ENCODE measurements at places on chromosomes 12 and 14.

- DNase-seq: peak; percentile 92
These were observed at the start of the genes FOXA1 and TTC6 for GRCh38 chr14:37594971-37595808. TSS of gene FOXA1 (minus strand) at chr14:37595249. CDS start at chr14:37594972, 277 bp downstream. TSS of gene TTC6 (plus strand) at chr14:37595629. CDS start at chr14:37622065, 26,436 bp downstream.

DNA sequence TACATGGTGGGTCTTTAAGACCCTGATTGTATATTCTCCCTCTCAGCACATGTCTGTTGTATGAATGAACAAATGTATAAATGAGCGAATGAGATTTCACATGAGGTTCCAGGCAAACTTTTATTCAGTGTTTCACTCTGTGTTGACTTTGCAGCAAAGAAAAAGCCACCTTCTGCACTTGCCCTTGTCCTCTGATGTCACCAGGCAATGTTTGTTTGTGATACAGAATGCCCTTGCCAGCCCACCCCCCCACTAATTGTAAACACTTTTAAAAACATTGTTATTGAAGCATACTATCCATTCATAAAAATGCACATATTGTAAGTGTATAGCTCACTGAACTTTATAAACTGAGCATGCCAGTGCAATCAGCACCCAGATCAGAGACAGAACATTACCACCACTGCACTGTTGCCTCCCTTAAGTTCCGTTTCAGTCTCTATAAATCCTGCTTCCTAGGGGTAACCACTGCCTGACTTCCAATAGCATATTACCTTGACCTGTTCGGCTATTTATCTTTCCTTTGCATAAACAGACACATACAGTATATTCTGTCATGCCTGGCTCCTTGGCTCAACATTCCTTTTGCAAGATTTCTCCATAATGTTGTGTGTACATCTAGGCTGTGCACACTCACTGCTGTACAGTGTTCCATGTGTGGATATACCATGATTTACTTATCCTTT lies 11.3 kb upstream of the LTA4H start:
- no peak for DNase-seq

GRCh38 chr14:99676657-99677056 lies 7.4 kb upstream of the CYP46A1 start:
- no peak for DNase-seq

GRCh38 chr14:23564181-23564812 lies 3.3 kb downstream of the AP1G2 start:
- no peak for DNase-seq

- no peak for DNase-seq
These were observed 459 bp downstream of the PPFIBP1 start for GRCh38 chr12:27524494-27524835.
